ENCODE measurements at places on chromosomes 16 and 17.
A peak's percentile ranks its signal among the peaks of the same experiment; 100 is the strongest.

DNA sequence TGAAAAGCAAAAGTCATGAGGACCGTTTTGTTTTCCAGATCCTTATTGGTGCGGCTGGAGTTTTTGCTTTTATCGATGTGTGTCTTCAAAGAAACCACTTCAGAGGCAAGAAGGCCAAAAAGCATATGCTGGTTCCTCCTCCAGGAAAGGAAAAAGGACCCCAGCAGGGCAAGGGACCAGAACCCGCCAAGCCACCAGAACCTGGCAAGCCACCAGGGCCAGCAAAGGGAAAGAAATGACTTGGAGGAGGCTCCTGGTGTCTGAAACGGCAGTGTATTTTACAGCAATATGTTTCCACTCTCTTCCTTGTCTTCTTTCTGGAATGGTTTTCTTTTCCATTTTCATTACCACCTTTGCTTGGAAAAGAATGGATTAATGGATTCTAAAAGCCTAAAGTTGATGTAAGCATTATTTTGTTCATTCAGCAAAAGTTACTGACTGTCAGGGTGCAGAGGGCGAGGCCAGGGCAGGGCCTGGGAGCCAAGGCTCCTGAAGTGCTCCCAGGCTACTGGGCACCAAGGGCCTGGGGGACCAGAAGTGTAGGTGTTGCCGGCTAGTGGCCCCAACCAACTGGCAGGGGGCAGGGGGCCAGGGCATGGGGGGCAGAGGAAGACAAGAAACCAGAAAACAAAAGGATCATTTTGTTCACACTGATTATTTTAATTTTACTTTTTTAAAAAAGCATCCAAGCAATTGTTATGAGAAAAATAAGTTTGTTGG is 8.8 kb downstream of the CMTM2 start:
- no peak for DNase-seq

- no peak for DNase-seq
Measured at GRCh38 chr16:28027055-28027454, 36.5 kb downstream of the GSG1L start.

DNA sequence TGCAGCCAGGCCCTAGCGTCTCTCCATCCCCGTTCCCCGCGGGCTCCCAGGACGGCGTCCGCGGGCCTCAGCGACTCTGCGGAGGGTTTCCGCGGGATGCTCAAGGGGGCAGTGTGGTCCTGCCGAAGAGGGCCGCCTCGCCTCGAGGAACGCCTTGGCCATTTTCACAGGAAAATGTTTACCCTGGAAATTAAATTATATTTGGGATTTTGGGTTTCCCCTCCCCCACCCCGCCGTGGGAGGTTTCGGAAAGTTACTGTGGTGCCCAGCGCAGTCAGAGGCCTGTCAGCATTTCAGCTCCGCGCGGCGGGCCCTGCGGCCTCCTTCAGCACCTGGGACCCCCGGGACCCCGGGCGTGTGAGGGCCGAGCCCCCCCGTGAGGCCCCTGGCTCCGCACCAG is 94.5 kb downstream of the PCTP start:
- peak; percentile 3 for DNase-seq

DNA sequence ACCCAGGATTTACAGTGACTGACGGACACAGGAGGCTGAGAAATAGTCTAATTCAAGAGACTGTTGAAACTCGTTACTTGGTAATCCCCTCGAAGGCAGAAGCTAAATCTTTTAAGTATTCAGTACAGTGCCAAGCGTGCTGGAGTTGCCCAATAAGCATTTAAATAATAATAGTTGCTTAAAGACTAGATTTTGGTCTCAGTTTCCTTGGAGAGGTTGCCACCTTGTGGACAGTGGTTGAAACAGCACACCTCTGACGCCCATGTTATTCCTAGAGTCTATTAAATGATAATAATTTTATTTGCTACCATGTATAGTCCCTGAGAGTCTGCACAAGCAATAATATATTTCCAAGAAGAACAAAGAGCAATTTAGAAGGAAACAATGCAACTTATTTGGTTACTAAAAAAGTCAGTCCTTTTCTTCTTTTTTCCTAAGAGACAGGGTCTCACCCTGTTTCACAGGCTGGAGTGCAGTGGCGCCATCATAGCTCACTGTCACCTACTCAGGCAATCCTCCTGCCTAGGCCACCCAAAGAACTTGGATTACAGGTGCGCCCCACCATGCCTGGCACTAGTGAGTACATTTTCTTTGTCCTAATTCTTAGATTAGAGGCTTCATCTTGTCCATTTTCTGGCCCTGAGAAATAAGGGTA is 138.0 kb upstream of the NUDT7 start:
- DNase-seq = no peak

DNA sequence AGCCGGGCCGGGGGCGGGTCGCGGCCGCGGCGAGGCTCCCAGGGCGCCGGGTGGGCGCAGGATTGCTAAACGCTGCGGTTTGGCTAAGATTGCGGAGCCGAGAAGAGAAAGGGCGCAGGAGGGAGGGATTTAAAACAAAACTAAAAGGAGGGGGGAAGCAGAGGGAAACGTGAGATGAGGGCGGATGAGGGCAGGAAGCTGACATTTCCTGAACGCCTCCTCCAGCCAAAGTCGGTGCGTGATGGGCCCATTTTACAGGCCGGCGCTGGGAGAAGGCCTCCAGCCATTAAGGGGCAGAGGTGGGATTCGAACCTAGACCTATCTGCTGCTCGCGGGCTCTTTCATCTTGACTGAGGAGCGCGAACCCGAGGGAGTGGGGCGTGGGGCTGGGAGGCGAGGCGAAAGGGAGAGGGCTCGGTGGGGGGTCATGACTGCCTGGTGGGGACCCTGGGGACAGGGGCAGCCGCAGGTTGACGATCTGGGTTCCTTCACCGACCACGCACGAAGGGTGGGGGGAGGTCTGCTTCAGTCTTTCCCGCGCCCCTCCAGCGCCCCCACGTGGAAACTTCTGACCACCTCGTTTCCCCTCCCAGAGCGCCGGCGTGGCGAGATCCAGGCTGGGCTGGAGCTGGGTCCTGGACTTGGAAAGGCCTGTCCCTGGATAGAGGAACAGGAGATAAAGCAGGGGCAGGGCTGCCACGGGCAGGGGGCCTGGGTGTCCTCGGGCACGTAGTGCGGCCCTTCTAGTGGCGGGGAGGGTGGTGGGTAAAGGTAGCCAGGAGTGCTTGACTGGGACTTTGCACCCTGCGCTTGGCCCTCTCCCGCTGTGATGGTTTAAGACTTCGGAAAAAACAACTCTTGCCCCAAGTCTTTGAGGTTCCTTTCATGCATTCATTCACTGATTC is 3.8 kb upstream of the TAC4 start:
- DNase-seq = peak; percentile 49

GRCh38 chr17:49249292-49249794 is 18.8 kb upstream of the PHOSPHO1 start:
- DNase-seq = no peak

- no peak for DNase-seq
Measured at GRCh38 chr16:82808036-82808435, 181.3 kb downstream of the CDH13 start.

- DNase-seq = no peak
Measured at GRCh38 chr16:86580063-86580790, 1.9 kb downstream of the FOXL1 start.

DNA sequence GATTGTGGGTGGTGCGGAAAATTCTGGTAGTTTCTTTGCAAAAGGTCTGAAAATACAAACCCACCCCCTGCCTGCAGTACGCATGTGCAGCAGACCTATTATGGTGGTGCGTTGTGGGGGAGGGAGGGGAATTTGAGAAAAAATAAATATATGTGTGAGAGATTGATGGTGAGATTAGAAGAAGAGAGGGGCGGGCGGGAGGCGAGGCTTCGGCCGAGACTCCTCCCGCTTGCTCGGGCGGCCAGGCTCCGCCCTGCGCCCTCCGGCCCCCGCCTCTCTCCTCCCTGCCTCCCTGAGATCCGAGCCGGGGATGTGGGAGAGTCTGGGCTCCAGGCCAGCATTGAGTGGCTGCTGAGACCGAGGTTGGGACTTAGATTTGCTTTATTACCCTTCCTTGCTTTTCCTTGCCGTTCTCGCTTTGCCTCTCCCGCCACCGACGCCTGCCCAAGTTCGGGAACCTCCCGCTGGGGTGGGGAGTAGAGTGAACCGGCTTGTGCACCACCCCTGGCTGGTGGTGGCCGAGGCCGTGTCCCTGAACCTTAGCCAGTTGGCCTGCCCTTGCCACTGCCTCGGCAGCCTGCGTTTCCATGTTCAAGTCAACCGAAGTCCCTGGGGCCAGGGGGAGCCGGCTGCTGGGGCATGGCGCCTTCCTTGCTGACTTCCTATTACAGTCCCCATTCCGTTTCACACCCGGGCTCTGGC is 956 bp upstream of the CHD3 start:
- peak; percentile 82 for DNase-seq

GRCh38 chr17:49494986-49495841 is at the start of gene NGFR:
Gene NGFR (plus strand): TSS chr17:49495293. CDS start chr17:49495418, 125 bp downstream.
- DNase-seq = peak; percentile 63

DNA sequence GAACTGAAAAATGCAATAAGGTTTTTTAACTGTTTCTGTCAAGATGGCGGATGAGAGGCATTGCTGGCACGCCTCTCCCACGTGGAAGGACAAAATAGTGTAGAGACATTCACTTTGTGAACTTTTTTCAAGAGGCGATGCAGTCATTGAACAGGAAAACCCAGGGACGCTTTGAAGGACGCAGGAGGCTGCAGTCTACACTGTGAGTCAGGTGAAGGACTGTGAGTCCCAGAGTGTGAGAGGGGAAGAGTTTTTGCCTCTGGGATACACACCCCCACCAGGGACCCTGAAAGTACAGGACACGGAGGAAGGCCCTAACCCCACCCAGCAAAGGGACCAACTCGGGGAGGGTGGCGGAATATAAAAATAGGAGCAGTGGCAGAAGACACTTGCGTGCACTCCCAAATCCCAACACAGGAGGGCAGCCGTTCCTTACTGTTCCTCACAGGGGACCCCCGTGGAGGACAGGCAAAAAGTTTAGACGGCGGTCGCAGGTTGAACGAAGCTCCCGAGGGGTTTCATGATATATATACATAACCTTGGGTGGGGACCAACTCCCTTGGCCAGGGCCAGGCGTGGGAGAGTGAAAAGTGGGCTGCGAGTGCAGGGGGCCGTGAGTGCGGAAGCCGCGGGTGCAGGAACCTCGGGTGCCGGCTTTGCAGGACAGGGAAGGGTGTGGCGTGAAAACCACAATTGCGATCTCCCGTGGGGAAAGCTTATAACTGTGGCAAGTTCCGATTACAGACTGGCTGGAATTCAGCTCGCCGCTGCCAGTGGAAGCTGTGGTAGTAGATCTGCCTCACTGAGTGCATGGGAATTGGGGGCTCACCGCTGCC is 82.0 kb upstream of the ALOX12 start:
- peak; percentile 45 for DNase-seq

- no peak for DNase-seq
Measured at GRCh38 chr16:568401-569258, 1.1 kb upstream of the PIGQ start.

DNA sequence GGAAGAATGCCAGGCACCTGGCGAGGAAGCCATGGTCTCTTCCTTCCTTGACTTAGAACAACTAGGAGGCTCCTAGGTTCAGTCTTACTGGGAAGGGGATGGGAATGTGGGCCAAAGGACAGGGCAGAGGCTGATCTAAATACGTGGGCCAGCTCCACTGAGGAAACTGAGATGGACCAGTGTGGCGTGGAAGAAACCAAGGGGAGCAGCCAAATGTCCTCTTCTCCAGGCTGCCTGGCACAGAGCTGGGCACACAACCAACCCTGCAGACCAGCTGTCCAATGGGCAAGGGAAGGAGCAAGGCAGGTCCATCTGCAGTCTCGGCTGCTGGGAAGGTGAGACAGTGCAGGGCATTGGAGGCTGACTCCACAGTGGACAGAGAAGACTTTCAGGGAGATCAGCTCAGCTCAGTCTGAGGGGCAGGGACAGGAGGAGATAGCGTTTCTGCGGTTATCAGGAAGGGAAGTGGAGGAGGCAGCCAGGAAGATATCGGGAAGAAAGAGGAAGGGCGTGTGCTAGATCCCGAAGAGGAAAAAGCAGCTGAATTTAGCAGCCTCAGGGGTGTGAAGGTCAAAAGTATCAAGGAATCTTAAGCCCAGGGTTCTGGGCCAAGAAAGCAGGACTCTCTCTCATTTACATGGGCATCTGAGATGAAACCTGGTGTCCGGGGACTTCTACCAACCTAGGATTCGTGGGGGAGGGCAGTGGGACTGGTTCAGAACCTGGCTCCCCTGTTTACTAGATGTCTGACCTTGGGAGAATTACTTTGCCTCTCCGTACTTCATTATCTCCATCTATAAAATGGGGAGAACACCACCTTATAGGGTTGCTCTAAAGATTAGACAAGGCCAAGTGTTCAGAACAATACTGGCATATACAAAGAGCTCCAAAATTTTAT is 1.8 kb downstream of the KIFC3 start:
- no peak for DNase-seq

Measured in GM06990 (cell line).